ENCODE measurements at places on chromosomes 16 and 17.

- no peak for DNase-seq
Measured at GRCh38 chr16:81481207-81481821, 36.7 kb downstream of the CMIP start.

- DNase-seq = no peak
Measured at GRCh38 chr16:67000384-67001351, 12.3 kb downstream of the CES4A start.

- DNase-seq = no peak
Measured at GRCh38 chr17:46071796-46072195, 72.7 kb downstream of the STH start.

- DNase-seq = no peak
Measured at GRCh38 chr17:16460796-16461605, 31.0 kb downstream of the LRRC75A start.

DNA sequence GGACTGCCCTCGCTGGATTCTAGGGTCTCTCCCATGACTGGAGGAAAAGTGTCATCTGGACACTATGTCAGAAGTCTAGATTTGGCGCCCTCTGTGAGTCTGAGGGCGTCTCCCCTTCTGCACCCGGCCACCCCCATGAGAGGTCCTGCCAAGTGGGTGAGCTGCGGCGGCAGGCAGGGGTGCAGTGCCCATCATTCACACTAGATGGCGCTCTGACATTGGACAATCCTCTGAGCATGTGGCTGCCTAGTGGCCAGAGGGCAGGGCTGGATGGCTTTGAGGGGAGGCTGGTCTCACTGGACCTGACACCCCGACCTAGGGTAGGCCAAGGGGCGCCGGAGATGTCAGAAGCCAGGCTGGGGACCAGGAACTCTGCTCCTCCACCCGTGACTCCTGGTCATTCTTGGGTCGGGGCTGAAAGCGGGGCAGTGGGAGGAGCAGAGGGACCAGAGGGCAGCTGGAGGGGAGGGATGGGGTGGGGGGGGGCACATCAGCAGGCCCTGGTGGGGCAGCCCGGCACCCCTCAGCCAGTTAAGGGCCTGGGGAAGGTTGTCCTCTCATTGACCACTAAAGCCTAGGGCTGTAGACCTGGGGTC, 28.0 kb downstream of the MRM1 start:
- peak; percentile 55 for DNase-seq

DNA sequence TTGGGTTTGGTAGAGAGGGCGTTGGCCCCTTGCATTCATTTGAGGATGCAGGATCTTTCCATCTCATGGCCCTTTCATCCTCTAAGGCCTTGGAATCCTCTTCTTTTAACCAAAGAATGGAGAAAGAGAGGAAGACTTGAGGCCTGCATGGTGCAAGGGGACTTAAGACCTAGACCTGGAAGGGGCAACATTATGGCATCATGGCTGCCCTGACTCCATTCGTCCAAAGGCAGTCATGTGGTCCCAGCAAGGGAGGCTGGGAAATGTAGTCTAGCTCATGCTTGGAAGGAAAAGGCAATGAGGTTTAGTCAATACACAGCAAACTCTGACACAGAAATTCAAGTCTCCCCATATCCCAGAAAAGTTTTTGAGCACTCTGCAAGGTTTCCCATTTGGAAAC, 30.7 kb upstream of the CDRT4 start:
- DNase-seq = no peak

DNA sequence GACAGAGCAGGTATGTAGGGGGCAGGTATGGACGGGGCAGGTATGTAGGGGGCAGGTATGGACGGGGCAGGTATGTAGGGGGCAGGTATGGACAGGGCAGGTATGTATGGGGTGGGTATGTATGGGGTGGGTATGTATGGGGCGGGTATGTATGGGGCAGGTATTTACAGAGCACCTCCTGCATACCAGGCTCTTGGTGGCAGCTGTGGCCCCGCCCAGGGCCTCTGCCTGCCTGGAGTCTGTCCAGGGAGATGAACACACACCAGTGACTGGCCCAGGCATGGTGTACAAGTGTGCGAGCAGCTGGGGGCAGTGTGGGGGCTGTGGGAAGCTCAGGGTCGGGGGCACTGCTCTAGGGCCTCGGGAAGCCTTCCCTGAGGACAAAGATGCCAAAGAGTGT, 4.4 kb downstream of the RPL3L start:
- DNase-seq = no peak

DNA sequence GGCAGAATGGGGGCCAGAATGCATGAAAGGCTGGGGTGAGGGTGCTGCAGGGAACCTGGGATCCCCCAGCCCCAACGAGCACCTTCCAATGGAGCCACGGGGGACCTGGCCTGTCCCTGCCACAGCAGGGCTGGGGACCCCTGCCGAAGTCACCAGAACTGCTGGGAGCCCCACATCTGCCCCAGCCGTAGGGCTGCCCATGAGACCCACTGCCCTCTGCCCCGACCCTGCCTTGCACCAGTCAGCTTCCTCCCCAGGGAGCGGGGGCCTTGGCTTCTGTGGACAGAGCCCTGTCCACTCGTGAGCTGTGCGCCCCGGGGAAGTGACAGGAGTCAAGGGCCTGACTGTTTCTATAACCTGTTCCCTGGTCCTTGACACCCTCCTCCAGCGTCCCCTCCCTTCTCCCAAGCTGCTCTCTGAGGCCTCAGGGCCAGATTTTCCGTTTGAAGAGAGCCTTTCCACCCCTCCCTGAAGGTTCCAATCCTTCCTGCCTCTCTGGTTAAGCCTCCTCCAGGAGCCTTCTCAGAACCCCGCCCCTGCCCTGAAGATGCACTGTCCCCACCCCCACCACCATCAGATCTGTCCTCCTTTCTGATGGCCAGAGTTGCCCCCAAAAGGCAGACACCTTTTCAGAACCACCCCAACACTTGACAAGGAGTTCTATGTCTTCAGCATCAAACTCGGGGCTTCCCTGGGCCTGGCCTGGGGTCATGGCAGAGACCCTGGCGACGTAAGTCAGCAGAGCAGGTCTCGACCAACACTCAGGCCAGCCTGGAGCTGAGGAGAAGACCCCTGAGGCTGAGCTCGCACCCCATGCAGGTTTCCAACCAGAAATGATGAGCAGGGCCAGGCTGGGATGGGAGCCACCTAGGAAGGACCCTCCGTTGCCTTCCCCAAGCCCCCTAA, 10.7 kb upstream of the PRR29 start:
- DNase-seq = no peak

DNA sequence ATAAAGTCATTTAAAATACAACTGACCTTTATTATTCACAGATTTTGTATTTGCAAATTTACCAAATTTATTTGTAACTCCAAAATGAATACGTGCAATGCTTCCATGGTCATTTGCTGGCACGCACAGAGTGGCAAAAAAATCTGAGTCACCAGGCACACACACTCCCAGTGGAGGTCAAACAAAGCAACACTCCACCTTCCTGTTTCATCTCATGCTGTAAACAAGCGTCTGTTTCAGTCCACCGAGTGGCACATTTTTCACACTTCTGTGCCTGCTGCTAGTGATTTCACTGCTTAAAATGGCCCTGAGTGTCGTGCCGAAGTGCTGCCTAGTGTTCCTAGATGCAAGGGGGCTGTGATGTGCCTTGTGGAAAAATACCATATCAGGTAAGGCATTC, 17.8 kb upstream of the ITGAE start:
- no peak for DNase-seq

DNA sequence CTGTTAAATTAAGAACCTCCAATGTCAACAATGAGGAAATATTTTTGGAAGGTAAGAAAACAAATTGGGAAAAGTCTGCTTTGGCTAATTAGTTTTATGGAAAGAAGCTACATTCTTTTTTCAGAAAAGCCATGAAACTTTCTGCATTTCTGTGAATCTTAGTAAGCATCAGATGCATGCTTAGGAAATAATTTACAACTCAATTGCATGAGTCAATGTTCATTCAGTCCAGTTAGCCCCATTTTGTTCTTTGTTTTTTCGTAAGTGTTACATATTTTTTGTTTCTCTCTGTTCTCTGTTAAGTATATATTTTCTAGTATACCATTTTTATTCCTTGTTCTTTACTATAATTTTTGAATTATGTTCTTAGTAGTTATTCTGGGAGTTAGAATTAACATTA, 195.2 kb upstream of the KIF2B start:
- no peak for DNase-seq

DNA sequence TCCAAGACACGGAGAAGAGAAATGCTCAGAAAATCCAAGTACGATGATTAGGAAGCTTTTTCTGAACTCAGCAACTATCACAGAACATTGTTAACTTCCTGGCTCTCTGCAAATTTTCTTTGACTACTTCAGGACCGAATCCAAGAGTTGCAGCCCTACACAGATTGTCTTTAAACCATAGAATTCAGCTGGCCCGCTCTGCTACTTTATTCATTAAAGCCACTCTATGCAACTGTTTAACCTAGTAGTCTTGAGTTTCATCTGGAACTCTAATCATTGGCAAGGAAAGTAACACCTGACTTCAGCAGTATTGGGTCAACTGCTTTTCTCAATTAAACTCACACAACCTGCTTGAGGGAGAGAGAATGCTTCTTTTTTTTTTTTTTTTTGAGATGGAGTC, 210.1 kb downstream of the SLC39A11 start:
- no peak for DNase-seq

- DNase-seq = no peak
Measured at GRCh38 chr16:72768591-72768990, 279.3 kb downstream of the ZFHX3 start.

DNA sequence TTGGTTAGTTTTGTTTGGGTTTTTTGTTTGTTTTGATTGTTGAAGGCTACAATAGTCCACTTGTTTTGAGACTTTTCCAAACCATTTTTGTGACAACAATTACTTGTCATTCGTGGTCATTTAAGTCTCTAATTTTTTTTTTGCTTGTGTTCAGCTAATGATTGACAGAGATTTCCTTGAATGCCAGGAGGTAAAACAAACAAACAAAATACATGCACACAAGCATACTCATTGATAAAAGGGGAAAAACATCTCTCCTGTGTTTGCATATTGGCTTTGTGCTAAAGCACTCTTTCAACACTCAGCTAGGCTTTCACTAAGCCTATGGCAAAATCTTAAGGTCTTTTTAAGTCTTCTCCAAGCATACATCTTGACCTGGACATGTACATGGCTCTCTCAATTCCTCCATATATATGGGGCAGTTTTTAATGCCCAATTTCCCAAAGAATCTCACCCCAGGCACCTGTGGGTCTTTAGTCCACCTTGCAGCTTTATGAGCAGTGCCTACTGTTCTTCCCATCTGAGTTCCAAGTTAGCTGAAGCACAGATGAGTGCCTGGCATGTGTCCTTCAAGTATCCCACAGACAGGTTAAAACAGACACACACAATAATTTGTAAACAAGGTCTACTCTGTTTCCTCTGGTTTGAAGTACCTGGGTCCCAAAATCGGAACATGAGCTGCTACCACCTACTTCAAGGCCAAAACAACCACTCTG, 24.2 kb upstream of the HS3ST3B1 start:
- DNase-seq = no peak

DNA sequence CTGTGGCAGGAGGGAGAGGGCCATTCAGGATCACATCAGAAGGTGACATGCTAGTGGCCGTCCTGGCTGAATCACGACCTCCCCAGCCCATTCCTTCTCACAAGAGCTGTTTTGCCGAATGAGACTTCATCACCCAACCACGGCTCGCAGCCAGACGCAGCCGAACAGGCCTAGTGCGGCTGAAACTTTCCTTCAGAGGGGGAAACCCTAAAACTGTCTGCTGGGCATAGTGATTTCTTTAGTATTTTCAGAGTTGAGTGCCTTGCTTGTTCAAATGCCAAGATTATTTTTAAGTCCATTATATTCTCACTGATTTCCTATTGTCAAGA, 343.7 kb downstream of the CPPED1 start:
- DNase-seq = no peak

DNA sequence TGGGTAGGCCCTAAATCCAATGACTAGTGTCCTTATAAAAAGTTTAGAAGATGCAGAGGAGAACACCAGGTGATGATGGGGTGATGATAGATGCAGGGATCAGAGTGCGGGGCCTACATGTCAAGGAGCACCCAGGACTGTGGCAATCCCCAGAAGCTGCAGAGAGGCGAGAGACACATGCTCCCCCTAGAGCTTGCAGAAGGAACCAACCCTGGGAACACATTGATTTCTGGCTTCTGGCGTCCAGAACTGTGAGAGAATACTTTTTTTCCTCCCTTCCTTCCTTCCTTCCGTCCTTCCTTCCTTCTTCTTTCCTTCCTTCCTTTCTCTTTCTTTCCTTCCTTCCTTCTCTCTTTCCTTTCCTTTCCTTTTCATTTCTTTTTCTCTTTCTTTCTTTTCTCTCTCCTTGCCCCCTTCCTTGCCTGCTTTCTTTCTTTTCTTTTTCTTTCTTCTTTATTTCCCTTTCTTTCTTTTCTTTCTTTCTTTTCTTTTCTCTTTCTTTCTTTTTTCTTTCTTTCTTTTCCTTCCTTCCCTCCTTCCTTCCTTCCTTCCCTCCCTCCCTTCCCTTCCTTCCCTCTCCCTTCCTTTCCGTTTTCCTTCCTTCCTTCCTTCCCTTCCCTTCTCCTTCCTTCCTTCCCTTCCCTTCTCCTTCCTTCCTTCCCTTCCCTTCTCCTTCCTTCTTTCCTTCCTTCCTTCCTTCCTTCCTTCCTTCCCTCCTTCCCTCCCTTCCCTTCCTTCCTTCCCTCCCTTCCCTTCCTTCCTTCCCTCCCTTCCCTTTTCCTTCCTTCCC, 134.3 kb downstream of the HAPSTR1 start:
- no peak for DNase-seq

- no peak for DNase-seq
Measured at GRCh38 chr17:69390795-69391501, 23.5 kb upstream of the MAP2K6 start.

- DNase-seq = no peak
Measured at GRCh38 chr17:72370819-72371218, 250.0 kb downstream of the SOX9 start.

GRCh38 chr17:9037736-9038135, 16.4 kb downstream of the NTN1 start:
- DNase-seq = no peak

DNA sequence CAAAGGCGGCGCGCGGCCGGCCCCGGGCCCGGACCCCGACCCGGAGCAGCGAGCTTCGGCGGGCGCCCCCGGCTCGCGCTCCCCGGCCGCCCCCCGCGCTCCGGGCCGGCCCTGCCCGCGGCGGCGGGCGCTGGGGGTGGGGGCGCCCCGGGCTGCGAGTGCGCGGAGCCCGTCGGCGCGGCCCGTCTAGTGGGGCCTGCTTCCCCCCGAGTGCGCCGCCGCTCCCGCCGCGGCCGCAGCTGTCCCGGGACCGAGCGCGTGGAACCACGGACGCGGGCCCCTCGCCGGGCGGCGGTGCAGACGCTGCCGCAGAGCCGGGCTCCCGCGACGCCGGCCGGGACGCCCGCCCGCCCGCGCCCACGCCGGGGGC, 308 bp downstream of the ADCY9 start:
- no peak for DNase-seq

GRCh38 chr17:9241774-9242496, 220.6 kb downstream of the NTN1 start:
- no peak for DNase-seq

GRCh38 chr16:12079412-12079965, 103.0 kb downstream of the SNX29 start:
- no peak for DNase-seq

DNA sequence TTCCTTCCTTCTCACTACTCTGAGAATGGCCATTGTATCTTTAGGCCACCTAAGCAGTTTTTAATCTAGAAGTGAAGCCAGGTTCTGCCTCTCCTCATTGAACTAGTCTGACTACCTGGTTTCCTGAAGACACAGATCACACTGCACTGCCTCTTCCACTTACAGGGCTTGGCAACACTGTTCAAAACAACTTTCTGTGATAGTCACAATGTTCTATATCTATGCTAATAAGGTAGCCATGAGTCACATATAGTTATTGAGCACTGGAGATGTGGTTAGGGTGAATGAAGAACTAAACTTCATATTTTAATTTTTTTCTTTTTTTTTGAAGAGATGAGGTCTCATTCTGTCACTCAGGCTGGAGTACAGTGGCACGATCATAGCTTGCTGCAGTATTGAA, 26.9 kb downstream of the RND2 start:
- no peak for DNase-seq
